Aorta (tissue), 5 donors: ENCODE measurements at places on chromosomes 3 and 15.
A peak's percentile ranks its signal among the peaks of the same experiment; 100 is the strongest.

DNA sequence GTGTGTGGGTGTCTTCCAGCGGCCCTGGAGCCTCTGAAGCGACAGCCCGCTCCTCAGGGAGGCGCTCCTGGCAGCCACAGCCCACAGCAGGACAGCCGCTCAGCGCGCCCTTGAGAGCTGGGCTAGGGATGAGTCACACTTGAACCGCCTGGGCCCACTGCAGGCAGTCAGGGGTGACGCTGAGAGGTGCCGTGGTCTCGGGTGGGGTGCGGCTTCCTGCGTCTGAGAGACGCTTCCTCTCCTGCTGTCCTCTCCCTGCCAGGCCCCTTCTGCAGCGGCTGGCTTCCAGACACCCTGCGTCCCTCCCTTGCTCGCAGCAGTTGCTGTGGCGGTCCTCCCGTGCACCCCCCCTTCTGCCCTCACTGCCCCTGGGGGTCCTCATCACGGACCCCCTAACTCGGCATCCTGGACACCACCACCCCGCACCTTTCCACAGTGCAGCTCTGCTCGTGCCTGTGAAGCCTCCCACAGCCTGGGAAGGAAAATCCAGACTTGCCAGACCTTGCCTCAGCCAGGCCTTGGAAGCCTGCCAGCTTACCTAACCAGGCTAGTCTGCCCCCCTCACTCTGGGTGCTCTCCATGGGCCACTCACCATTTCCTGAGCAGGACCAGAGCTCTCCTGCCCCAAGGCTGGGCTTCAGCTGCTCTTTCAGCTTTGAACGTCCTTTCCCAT lies 1.1 kb upstream of the SPTBN5 start:
- DNase-seq = peak; percentile 91

GRCh38 chr3:174126990-174127758 lies 729.6 kb downstream of the NLGN1 start:
- no peak for DNase-seq

DNA sequence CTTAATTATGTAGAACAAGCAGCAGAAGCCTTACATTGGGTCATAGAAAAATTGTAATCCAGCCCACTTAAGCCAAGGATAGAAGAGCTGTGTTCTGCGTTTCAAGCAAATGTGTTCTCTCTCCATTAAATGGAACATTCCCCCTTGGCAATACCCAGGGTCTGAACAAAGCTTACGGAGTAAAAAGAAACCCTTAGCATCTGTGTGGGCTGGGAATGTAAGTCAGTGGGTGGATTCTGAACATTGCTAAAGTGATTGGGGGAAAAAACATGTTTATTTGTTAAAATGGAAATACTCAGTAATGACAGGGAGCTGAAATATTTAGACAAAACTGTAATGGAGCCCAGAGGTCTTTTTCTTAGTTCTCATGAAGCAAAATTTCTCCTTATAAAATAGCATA lies 147.4 kb downstream of the DUT start:
- DNase-seq = no peak

DNA sequence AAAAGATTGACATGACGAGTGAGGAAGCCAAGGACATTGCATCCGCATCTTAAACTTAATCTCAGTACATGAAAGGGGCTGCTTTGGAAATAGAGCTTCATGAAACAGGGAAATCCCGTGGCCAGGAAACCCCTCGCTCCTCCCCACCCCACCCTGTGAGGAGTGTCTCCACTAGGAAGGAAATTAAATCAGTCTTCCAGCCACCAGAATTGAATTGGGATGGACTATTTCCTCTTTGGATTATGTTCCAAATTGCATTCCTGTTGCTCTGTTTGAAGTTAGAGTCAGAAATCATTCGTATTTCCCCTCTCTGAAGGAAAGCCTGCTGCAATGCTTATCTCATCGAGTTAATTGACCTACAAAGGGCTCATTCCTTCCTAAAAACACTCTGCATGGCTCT lies 35.8 kb downstream of the CLDN11 start:
- DNase-seq = no peak

DNA sequence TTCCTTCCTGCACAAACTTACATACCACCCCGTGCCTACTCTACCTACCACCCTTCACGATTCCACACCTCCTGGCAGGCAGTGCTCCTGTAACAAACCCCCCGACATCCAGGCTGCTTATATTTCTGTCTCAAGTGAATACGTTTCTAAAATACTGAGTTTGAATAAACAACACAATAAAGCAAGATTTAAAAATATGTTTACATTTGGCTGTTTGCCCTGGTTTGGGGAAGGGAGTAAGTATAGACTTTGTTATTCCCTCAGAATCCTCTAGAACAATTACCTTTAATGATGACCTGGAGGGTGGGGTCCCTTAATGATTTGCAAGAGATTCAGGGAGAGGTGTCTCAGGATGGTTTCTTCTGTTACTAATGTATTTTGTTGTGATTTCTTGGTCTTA lies 402.6 kb upstream of the TBL1XR1 start:
- no peak for DNase-seq

DNA sequence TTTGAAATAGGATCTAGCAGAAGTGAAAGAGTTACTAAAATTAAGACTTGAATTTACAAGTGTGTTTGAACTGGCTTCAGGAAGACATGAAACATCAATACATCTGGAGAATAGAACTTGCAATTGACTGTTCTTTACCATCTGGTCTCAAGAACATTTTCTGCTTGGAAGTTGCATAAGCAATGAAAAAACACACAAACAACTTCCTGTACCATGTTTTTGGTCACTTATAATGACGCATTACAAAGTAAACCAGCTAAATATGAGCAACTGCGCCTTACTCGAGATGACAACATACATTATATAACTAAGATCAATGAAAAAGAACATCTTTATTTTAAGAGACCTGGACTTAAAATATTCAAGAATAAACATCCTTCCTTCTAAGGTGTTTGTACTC lies 112.5 kb downstream of the TIGIT start:
- DNase-seq = no peak

DNA sequence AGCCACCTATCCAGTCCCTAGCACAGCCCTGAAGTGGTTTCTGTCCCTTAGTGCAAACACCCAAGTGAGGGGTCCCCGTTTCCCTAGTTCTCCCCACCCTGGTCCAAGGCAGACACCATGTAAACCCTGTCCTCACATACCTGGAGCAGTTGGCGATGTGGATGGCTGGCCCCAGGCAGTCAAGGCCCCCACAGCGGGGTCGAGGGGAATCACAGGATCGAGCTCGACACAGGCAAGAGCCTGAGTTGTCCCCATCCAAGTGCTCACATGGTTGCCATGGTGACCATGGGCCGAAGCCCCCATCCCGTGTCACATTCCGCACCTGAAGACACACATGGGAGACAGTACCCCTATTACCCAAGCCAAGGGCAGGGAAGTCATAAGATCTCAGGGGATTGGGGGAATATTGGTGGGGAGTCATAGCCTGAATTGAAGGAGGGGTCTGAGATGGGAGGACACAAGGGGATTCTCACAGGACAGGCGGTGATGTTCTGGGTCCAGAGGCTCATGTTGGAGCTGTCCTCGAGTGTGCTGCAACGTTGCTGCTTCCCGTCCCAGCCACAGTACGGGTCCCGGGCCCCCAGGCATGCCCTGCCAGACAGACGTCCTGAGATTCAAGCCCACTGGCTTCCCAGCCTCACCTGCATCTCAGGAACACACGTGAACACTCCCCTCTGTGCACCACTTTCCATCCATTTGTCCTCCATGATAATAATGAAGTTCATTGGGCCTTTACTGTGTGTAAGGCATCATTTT lies 112.1 kb downstream of the SEMA5B start:
- DNase-seq = no peak

DNA sequence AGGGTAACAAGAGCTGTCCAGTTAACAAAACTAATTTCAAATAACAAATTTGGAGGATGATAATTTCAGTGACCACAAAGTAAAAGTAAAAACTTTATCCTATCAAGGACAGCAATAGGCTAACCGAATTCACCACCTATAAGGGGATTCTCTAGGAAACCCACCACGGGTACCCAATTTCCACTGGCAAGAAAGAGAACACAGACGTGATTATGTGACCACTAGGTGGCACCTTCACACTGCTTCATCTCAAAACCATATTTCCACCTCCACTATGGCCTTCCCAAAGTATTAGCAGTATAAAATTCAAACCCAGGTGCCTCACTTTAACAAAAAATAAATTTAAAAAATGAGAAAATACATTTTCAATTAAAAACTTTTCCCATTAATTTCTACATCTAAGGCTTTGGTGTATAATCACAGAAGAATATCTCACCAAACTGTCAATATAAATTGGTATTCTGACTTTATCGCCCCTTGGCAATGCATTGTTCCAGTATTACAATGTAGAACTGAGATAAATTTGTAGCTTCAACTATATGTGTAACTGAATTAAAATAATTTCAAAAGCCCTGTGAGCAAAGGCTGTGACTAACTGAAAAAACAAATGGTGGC lies 96.5 kb downstream of the FSIP1 start:
- DNase-seq = no peak

GRCh38 chr15:91208371-91208770 lies 108.3 kb downstream of the SV2B start:
- DNase-seq = no peak

GRCh38 chr3:45684327-45684892 lies 4.8 kb upstream of the SACM1L start:
- DNase-seq = no peak

GRCh38 chr3:66472313-66473134 lies 28.3 kb downstream of the LRIG1 start:
- DNase-seq = no peak

- no peak for DNase-seq
Measured at GRCh38 chr3:81452418-81452817, 309.0 kb downstream of the GBE1 start.

DNA sequence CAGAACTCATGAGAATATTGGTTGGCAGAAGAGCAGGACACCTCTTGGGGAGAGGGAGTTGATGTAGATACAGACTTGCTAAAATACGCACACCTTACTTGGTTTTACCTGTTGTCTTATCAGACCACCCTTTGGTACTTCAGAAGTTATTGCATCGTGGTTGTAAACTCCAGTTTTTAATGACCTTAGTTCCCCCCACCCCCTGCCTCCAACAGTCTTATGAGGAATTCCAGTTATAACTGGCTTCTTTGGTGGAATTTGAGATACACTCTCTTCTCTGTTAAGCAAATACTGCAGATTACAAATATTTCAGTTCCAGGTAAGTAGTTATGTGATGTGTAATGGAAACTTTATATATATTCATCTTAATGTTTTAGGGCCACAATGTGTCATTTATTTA lies 5.0 kb downstream of the SLC25A38 start:
- DNase-seq = no peak

GRCh38 chr15:33975022-33975565 lies 6.8 kb downstream of the CHRM5 start:
- no peak for DNase-seq

DNA sequence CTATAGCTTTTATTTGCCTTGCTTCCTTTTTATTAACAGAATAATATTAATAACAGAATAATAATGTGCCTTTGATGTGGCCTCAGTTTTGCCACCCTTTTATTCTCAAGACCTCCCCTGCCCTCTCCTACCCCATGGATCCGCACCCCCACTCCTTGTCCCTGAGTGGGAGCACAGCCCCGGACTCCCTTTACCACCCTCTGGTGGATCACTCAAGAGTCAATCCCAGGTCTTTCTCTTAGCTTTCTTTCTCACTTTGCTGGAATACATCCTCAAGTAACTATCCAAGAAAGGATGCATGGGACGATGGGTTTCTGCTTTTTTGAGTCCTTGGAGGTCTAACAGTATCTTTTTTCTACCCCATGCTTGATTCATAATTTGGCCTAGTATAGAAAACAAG lies 63.4 kb downstream of the KLF13 start:
- DNase-seq = no peak

- DNase-seq = no peak
Measured at GRCh38 chr15:59221511-59222505, 15.2 kb downstream of the LDHAL6B start.

DNA sequence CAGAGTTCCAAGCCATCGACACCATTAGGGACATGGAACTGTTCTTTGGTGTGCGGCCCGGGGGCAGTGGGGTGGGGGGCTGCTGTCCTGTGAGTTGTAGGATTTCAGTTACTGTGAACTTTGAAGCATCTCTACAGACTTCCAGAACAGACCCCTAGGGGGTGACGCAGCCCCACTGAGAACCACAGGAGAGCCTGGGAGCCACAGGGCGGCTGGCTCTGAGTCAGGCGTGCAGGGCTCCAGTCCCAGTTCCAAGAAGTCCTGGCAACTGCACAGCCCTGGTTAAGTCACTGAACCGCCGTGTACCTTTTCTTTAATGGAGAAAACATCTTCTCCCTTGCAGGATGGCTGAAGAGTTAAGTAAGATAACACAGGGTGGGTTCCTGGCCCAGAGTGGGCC lies 23.5 kb upstream of the LRTM1 start:
- peak; percentile 78 for DNase-seq

DNA sequence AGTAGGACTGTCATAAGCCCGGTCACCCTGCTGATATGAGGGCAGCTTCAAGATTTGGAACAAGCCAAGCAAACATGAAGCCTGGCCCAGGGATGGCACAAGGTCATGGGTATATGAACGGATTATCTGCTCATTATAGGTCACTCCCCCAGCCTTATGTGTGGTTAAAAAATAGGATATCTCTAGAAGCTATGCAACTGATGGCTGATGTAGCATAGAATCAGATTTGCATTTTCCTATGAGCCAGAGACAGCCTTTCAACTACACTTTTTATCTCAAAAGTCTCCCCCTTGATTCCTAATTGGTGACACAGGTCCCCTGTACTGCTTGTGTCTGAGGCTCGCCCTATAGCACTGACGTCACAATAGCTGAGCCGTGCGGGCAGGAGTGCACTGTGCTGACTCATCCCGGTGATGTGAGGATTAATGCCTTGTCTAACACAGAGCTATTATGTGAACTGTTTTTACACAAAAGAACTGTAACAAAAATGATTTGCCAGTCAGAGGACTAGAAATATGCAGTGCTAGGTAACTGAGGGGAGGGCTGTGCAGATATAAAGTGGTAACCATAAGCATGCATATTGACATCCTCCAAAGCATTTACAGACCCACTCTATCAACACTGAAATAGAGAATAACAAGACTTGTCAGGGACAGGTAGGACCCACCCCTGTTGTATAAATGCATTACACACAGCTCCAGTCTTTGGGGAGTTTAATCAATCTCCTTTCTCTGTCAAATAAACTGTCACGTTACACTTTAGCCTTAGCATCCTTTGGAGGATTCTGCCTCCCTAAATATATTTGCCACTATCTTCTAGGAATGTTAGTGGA lies 204.9 kb downstream of the TIGIT start:
- DNase-seq = no peak

DNA sequence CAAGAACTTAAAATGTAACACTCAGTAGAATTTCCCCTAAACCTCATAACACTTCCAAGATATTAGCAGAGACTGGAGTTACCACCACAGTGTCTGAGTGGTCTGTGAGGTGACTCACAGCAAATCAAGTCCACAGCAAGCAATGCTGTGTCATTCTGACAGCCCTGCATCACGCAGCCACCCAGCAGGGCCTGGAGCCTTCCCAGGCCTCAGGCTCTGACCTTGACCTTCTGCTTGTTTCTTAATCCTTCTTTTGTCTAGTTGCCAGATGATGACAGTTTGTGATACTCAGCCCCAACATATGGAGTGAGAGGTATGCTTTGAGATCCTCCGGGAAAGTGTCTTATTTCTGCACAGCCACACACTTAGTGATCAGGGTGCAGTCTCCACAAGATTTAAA lies 82.5 kb downstream of the TOP2B start:
- no peak for DNase-seq

GRCh38 chr3:72563690-72564370 lies 284.4 kb downstream of the SHQ1 start:
- no peak for DNase-seq

- no peak for DNase-seq
Measured at GRCh38 chr3:108099679-108100428, 9.0 kb upstream of the CD47 start.
